Endothelial cell of umbilical vein (primary cell): ENCODE measurements at places on chromosomes 7 and 10. TPM values are rescaled to one million over a fixed set of nuclear protein-coding genes. Genes with fewer than 3 reads are reported as not detected.

C10orf53 gene
- total RNA-seq, result not detected in 2 replicates

GPR26 gene
- total RNA-seq, result not detected in 2 replicates

CPA4 gene
- not detected in 2 replicates for total RNA-seq

CFAP43 gene
- not detected in 2 replicates for total RNA-seq

CCAR1 gene
- 83.3 and 92.9 TPM in 2 replicates for total RNA-seq

AKR1D1 gene
- not detected in 2 replicates for total RNA-seq

RSBN1L gene
- total RNA-seq, result 13.1 and 13.3 TPM in 2 replicates

UCMA gene
- total RNA-seq, result not detected in 2 replicates

ENKUR gene
- total RNA-seq, result 0.30 and 0.35 TPM in 2 replicates

ALDH18A1 gene
- 88.9 and 92.6 TPM in 2 replicates for total RNA-seq

CUL1 gene
- 47.2 and 50.2 TPM in 2 replicates for total RNA-seq

CCDC172 gene
- total RNA-seq, result not detected in 2 replicates

GIMAP8 gene
- total RNA-seq, result 67.5 and 71.8 TPM in 2 replicates

ASAH2B gene
- 3.3 and 6.5 TPM in 2 replicates for total RNA-seq

GPC2 gene
- 17.5 and 20.9 TPM in 2 replicates for total RNA-seq

ATOH7 gene
- total RNA-seq, result not detected in 2 replicates

EVX1 gene
- total RNA-seq, result not detected in 2 replicates

TRDMT1 gene
- 12.3 and 15.2 TPM in 2 replicates for total RNA-seq

MSS51 gene
- 3.1 and 3.5 TPM in 2 replicates for total RNA-seq

HECW1 gene
- not detected in 2 replicates for total RNA-seq

GSAP gene
- total RNA-seq, result 2.4 and 5.8 TPM in 2 replicates

RNF133 gene
- 0.93 and 1.1 TPM in 2 replicates for total RNA-seq

AGAP6 gene
- 12.3 and 14.7 TPM in 2 replicates for total RNA-seq

GIMAP4 gene
- 168 and 174 TPM in 2 replicates for total RNA-seq

FAM25C gene
- total RNA-seq, result not detected in 2 replicates

HOXA1 gene
- total RNA-seq, result 1.5 and 2.4 TPM in 2 replicates

ADIRF gene
- 2.8 and 4.4 TPM in 2 replicates for total RNA-seq

PNLIPRP1 gene
- total RNA-seq, result not detected in 2 replicates

LRRC4 gene
- total RNA-seq, result 3.8 and 7.1 TPM in 2 replicates

SEMA3A gene
- 1.2 and 1.7 TPM in 2 replicates for total RNA-seq

MARVELD1 gene
- total RNA-seq, result 69.5 and 78.3 TPM in 2 replicates

ASB15 gene
- total RNA-seq, result not detected in 2 replicates

GSTO2 gene
- 0.84 and 0.95 TPM in 2 replicates for total RNA-seq

ACSM6 gene
- total RNA-seq, result not detected in 2 replicates

RAMP3 gene
- total RNA-seq, result not detected in 2 replicates
